ENCODE measurements at places on chromosomes 6 and 20. TPM values are rescaled to one million over a fixed set of nuclear protein-coding genes. Genes with fewer than 3 reads are reported as not detected.

The RPS10 gene
- 2,312 TPM for total RNA-seq

The AKAP7 gene
- total RNA-seq: 2.8 TPM

The RAB32 gene
- total RNA-seq: 16.7 TPM

The EYA4 gene
- total RNA-seq: 34.6 TPM

The NR2E1 gene
- total RNA-seq: 0.05 TPM

The GABRR1 gene
- total RNA-seq: not detected

The MEP1A gene
- total RNA-seq: not detected

The RIMS1 gene
- 1.5 TPM for total RNA-seq

The TRIM10 gene
- total RNA-seq: not detected

The AHCY gene
- total RNA-seq: 165 TPM

The CSNK2A1 gene
- 178 TPM for total RNA-seq

The EEF1A2 gene
- total RNA-seq: 49.6 TPM

The SERINC1 gene
- total RNA-seq: 45.7 TPM

The CCN6 gene
- total RNA-seq: 1.1 TPM

The OPRM1 gene
- total RNA-seq: not detected

The HLA-A gene
- total RNA-seq: 267 TPM

The ASCC3 gene
- total RNA-seq: 31.6 TPM

The PRDM13 gene
- 1.4 TPM for total RNA-seq

The NOX3 gene
- total RNA-seq: 0.93 TPM

The SH3BGRL2 gene
- total RNA-seq: 2.2 TPM

The RING1 gene
- 37.4 TPM for total RNA-seq

The KCNK5 gene
- 7.8 TPM for total RNA-seq

The IL17F gene
- total RNA-seq: not detected

The FILIP1 gene
- total RNA-seq: not detected

The TRIM15 gene
- not detected for total RNA-seq

The LRFN2 gene
- not detected for total RNA-seq

The TRERF1 gene
- 2.0 TPM for total RNA-seq

The SPINT3 gene
- total RNA-seq: not detected

The WFDC6 gene
- total RNA-seq: not detected

The PPP1R14C gene
- 2.4 TPM for total RNA-seq

The PLAGL1 gene
- 1.8 TPM for total RNA-seq

The ENPP5 gene
- total RNA-seq: not detected

The ADGRG6 gene
- total RNA-seq: 12.1 TPM

The CTAGE9 gene
- not detected for total RNA-seq

The OR2B6 gene
- total RNA-seq: not detected

The AIF1 gene
- total RNA-seq: not detected

The TRIM40 gene
- not detected for total RNA-seq

The SYNCRIP gene
- 78.1 TPM for total RNA-seq

The LTB gene
- not detected for total RNA-seq

The GSTA2 gene
- total RNA-seq: not detected

The LAMA5 gene
- 43.2 TPM for total RNA-seq

The UBE2V1 gene
- total RNA-seq: 173 TPM

The BEND6 gene
- total RNA-seq: 4.0 TPM

The PIGU gene
- total RNA-seq: 19.4 TPM

The CDH26 gene
- total RNA-seq: 0.24 TPM

The RAET1L gene
- not detected for total RNA-seq

The TDP2 gene
- 9.1 TPM for total RNA-seq

The HFE gene
- total RNA-seq: 4.5 TPM

The RSPO4 gene
- not detected for total RNA-seq

The AGER gene
- 2.6 TPM for total RNA-seq

The LRRC73 gene
- total RNA-seq: 1.9 TPM

The RIPPLY2 gene
- total RNA-seq: not detected

The C20orf141 gene
- total RNA-seq: not detected

The SIM1 gene
- total RNA-seq: not detected
